Omental fat pad (tissue), 4 donors: ENCODE measurements at places on chromosomes 11 and 22.

DNA sequence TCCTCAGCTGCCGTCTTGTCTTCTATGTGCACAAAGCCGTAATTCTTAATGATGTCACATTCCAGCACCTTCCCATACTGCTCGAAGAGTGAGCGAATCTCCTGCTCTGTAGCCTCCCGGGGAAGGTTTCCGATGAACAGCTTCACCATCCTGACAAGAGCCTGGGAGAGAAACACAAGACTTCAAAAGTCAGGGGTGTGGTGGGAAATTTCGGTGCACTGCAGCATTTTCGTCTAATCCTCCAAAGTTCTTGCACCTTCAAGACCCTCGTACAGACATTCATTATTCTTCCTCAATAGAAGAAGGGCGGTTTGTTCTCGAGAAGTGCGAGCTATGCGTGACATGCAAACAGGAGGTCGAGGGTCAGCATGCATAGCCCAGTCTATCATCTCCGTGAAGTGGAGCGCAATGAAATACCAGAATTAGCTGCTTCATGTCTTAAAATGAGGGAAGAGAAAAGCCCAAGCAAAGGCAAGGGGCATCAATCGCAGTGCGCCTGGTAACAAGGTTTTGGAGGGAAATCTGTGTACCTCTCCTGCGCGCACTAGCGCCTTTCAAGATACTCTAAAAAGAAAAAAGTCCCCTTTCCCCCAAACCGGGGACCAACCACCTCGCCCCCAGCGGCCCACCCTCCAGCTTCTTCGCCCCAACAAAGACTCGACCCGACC lies 622 bp downstream of the RBM4B start:
- no peak for DNase-seq

GRCh38 chr22:30609260-30610185 lies 2.5 kb downstream of the TCN2 start:
- DNase-seq, result peak; percentile 40

- no peak for DNase-seq
Measured at GRCh38 chr11:23765682-23766252, 731.1 kb upstream of the LUZP2 start.

DNA sequence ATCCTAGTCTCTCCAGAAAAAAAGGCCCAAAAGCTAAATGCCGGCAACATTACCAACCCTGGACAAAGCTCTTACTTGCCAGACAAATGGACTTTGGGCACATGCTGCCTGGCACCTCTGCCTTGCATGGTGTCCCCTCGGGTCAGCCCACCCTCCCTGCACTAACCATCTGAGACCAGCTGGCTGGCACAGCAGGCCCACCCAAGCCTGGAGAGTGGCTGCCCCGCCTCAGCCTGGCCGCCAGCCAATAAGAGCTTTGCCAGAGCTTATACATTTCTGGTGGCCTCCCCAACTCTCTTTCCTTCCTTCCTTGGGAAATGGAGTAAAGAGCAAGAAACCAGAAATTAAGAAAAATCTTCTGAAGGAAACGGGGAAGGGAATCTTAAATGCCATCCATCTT lies 24.5 kb downstream of the MCHR1 start:
- DNase-seq, result no peak

- DNase-seq, result no peak
Measured at GRCh38 chr22:30381264-30381663, 5.9 kb downstream of the RNF215 start.

DNA sequence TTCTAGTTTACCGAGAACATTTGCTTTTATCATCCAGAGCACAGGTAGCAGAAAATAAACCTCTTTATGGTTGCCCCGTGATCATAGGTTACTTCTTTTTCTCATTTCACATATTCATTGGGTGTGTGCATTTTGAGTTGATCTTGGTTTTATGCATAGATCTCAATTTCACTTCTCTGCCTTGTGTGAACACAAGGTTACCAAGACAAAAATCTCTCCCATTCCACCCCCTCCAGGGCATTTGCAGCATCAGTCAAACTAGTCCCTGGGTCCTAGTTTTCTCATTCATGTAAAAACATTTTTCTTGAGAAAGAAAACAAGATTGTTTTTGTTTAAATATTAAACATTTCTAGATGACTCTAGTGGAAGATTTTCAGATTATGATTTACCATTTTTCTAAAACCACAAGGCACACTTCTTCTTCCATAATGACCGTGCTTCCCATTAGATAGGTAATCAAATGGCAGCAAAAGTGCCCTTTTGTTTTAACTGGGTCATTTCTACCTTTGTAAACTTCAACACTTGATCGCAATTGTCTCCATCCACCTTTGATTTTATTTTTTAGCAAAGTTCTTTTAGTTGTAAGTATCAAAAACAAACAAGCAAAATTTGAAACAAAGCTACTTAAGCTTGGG lies 526.6 kb upstream of the CADM1 start:
- DNase-seq, result no peak

GRCh38 chr11:134630861-134631260 lies 218.8 kb upstream of the B3GAT1 start:
- no peak for DNase-seq

GRCh38 chr22:23243006-23243573 lies 62.8 kb downstream of the BCR start:
- DNase-seq, result no peak

DNA sequence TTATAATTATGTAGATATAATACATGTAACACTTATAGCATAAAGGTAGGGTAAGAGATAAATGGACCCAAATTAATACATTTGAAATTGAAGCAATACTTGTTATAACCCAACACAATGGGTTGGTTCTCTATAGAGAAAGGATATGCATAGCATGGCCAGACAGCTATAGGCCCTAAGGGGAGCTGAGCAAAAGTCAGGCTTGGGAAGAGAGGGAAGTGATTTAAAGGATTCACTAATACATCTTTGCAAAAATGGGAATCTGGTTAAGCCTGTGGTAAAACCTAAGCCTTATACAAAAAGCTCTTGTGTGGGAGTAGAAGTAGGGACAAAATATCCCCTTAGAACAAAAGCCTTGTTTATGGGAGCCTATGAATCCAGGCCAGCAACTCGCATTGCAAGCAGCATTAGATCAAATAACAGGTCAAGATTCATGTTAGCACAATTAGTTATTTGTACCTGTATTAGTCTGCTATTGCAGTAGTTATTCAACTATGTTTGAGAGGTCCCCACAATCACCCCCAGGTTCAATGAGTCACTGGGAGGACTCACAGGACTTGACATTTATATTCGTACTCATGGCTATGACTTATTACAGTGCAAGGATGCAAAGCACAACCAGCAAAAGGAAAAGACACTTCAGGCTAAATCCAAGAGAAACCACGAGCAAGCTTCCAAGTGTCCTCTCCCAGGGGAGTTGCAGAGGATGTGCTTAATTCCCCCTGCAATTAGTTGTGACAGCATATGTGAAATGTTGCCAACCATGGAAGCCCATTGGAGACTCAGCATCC lies 144.7 kb upstream of the LMO1 start:
- no peak for DNase-seq

DNA sequence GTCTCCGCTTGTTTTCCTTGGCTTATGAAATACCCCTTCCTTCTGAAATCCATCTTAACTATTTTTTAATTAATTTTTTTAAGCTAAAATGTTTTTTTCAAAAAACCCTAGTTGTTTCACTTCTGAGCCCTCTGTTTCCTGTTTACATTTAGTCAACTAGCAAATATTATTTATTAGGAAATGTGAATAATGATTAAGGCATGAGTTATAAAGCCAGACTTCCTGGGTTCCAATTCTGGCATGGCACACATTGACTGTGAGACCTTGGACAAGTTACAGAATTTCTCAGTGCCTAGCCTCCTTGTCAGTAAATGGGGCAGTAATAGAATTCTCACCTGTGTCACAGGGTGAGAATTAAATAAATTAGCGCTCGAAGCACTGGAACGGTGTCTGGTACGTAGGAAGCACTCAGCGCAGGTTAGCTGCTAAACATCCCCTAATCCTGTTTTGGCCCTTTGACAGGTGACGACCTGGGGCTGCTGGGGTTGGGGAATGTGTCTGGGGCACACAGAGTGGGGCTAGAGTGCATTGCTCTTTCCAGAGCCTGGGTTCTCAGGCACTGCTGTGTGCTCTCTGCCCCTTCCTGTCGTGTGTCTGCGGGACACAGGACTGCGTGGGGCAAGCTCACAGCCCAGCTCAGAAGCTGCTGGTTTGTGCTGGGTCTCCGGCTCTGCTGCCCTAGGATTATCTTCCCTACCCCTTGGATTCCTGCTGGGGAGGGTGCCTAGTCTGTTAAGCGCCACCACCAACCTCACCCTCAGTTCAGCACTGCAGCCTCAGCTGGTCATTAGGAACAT lies 13.1 kb downstream of the PANX1 start:
- DNase-seq, result no peak

GRCh38 chr22:20206709-20207215 lies 55.9 kb upstream of the CCDC188 start:
- DNase-seq, result no peak

DNA sequence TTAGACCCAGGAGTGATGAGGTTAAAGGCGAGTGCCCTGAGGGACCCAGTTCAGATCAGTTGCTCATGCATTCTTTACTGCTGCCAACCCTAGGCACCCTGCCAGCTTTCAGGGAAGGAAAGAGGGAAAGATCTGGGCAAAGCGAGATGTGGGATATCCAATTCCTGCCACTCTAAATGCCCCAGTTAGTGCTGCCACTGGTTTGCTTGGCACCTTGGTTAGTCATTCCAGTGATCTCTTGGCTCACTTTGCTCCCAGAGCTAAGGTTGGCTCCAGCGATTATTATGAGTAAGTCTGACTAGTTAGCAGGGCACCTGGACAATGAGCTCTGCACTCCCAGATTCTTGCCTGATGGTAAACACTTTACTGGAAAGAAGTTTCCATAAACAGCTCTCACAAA lies 85.0 kb downstream of the INSC start:
- no peak for DNase-seq

- no peak for DNase-seq
Measured at GRCh38 chr11:12695221-12695794, 21.1 kb downstream of the TEAD1 start.

- no peak for DNase-seq
Measured at GRCh38 chr11:116333001-116333535, 439.7 kb downstream of the BUD13 start.

DNA sequence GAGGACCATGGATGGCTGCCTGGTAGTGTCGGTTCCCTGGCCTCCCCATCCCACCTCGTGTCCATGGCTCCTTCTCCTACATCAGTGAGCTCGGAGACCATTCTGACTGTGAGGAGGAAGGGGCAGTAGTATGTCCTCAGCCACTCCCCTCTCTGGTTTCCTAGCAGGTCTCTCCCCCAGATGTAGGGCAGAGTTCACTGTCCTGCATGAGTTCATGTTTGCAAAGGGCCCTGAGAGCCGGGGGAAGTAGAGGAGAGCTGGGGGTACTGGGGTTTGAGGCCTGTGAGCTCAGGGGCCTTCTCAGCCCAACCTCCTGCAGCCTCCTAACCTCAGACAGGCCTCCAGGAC lies 18.4 kb upstream of the ST3GAL4 start:
- no peak for DNase-seq

- no peak for DNase-seq
Measured at GRCh38 chr11:65473278-65473860, 25.5 kb upstream of the MALAT1 start.

DNA sequence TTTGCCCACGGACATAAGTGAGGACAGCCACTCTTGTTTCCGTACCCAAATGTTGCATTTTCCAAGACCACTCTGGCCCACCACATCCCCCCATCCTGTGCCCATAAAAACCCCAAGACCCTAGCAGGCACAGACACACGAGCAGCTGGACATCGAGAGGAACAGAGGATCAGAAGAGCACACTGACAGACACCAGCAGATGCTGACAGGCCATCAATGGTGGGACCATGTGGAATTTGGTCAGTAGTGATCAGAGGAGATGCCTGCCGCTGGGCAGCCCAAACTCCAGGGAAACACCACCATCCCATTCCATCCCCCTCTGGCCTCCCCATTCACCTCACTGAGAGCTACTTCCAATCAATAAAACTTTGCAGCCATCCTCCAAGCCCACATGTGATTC lies 87.0 kb downstream of the DLG2 start:
- DNase-seq, result no peak

- DNase-seq, result no peak
Measured at GRCh38 chr11:125079878-125080530, 16.9 kb downstream of the SLC37A2 start.

- no peak for DNase-seq
Measured at GRCh38 chr11:126140201-126140925, 71.1 kb downstream of the RPUSD4 start.

GRCh38 chr22:24463071-24463760 lies 31.9 kb upstream of the UPB1 start:
- DNase-seq, result no peak

GRCh38 chr11:19673924-19674729 lies 38.5 kb upstream of the NAV2 start:
- no peak for DNase-seq

DNA sequence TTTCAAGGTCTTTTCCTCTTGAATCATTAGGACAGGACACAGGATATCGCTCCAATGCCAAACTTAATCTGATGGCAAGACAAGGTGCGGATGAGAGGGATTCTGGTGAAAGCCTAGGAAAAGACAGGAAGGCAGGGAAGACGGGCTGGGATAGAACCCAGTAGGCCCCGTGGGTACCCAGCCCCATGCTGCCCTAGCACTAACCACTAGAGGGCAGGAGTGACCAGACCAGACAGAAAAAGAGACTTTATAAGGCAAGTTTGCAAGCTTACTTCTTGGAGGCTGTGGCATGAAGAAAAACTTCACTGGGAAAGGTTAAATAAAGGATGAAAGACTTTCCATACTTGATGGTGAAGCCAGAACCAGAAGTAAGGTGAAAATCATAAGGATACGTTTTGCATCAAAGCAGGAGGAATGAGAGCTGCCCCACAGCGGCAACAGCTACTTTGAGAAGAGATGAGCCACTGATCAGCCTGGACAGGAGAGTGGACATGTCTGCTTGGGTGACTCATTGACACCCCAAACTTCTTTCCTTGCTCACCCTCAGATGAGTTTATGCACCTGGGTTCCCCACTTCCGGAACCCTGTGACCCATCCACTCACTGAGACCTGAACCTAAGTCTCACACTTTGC lies 39.8 kb downstream of the SYN3 start:
- DNase-seq, result peak; percentile 60

- no peak for DNase-seq
Measured at GRCh38 chr11:95499516-95500135, 268.6 kb upstream of the SESN3 start.

GRCh38 chr22:50247748-50248147 lies 2.9 kb upstream of the TUBGCP6 start:
- no peak for DNase-seq

GRCh38 chr11:17267576-17267975 lies 9.0 kb upstream of the NUCB2 start:
- DNase-seq, result no peak

DNA sequence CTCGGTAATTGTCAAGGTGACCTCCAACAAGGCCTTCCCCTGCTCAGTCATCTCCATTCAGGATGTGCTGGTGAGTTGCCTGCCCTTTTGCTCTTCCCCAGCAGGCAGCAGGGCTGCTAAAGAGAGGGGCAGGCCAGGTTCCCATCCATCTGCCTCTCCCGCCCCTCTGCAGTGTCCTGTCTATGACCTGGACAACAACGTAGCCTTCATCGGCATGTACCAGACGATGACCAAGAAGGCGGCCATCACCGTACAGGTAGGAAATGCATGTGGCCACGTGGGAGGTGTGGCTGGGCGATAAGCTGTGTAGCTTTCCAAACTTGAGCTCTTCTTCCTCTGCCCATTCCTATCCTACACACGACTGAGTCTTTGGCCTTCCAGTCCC lies 4.0 kb downstream of the SIDT2 start:
- DNase-seq, result peak; percentile 9
